ENCODE measurements at places on chromosomes 4 and X.
A peak's percentile ranks its signal among the peaks of the same experiment; 100 is the strongest.

DNA sequence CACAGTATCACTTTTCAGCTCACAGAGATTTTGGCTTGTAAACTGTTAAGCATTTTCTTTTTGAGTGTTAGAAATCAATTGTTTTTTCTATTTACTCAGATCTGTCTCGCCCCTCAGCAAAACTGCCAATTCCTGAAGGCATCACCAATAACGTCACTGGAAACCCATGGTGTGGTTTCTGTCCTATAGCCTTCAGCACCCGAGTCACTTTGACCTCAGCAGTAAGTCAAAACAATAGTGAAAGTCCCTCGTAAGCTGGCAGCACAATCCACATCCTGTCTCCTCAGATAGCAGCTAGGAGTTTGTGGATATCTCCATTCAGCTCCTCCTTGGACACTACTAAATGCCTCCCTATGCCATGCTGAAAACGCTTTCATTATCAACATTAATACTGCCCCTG, 1787.4 kb upstream of the ADGRL3 start:
- DNase-seq: no peak

- DNase-seq: no peak
These were observed 42.0 kb downstream of the TEC start for GRCh38 chr4:48227662-48228061.

DNA sequence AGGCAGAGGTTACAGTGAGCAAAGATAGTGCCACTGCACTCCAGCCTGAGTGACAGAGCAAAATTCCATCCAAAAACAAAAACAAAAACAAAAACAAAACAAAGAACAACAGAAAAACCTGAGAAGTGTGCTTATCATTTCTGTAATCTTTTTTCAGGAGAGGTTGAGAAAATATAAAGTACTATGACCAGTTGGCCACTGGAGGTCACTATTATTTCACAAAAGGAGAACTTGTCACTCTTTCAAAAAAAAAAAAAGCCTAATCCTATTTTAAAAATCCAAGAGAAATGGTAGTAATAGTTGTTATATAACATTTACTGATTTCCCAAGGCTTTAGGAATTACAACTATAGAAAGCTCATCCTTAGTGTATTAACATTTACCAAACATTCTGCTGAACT, 24.9 kb upstream of the RNF150 start:
- DNase-seq: peak; percentile 32

- no peak for DNase-seq
These were observed 154.4 kb upstream of the KLF3 start for GRCh38 chr4:38509551-38509950.

DNA sequence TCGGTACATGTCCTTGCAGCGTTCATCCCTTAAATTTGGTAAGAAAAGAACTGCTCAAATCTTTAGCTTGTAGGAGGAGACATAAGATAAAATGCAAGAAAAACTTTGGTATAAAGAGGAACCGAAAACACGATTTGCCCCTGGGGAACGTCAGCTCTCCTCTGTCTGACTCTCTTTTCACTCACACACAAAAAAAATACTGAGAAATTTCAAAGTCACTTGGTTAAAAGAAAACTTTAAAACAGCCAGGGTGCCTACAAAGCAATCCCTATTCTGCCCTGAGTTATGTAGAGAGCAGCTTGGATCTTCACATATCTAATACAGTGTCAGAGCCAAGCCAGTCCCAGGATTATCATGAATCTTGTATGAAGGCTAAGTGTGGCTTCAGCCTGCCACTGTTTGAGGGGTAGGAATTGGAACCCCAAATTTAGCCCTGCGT, 248.5 kb upstream of the CXXC4 start:
- no peak for DNase-seq

DNA sequence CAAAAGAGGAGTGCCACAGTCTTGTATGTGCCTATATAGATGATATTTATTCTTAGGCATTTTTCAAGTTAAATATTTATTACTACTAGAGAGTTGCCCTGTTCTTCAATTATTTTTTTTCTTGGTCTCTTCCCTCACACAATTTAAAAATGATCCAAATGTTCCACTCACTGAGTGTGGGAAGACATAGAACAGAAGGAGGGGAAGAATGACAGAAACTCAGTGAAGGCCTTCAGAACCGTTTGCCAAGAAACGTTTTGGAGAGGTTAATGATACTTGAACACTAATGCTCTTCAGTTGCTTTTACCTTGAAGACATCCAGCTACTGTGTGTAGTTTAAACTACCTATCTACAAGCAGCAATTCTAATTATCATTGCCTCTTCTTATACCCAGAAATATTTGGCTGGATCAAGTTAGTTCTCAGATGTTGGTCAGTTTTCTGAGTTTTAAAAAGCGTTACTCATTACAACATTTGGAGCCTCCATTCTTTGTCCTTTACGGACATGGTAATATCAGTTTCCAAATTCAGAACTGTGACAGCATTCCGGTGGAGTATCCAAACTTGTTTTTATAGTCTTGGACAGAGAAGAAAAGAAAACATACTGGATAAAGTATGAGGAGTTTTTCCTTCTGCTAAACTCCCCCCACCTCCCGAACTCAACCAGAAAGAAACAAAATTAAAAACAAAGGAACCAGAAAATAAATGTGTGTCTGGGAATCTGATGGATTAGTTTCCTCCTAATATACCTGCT, 389.7 kb downstream of the SPRY1 start:
- no peak for DNase-seq

DNA sequence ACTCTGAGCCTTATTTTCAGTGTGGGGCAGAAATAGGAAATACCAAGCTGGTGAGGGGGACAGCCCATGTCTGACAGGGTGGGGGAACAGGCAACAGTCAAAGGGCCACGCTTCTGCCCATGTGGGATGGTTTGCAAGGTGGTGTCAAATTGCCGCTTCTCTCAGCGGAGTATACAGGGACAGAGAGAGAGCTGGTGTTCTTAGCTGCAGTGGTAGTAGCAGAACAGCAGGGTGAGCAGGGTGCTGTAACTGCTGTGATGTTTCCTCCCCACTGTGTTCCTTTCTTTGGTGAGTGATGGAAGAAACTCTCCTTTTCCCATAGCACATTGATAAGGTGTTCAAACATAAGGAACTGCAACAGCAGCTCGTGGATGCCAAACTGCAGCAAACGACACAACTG, 37.9 kb downstream of the RBBP7 start:
- DNase-seq: no peak

GRCh38 chr4:41072021-41072777, 142.1 kb downstream of the APBB2 start:
- DNase-seq: no peak

- no peak for DNase-seq
These were observed 781.4 kb downstream of the PCDH18 start for GRCh38 chr4:136750897-136751296.

DNA sequence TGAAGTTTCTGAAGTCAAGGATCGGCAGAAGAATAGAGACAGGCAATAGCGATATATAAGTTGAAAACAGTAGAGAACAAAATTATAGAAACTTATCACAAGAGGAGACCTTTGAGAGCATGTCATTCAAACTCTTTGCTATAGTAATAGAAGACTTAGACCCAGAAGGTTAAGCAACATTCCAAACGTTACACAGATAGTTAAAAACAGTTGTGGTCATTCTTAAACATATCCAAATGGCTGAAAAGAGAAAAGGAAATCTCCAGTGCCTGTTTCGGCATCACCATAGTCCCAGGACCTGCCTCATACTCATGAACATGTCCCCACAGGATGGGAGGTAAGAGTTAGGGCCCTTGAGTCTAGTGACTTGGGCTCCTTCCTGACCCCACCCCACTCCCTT, 258.1 kb upstream of the NOCT start:
- no peak for DNase-seq

- DNase-seq: no peak
These were observed 389.1 kb downstream of the NKX6-1 start for GRCh38 chr4:84110040-84110439.

DNA sequence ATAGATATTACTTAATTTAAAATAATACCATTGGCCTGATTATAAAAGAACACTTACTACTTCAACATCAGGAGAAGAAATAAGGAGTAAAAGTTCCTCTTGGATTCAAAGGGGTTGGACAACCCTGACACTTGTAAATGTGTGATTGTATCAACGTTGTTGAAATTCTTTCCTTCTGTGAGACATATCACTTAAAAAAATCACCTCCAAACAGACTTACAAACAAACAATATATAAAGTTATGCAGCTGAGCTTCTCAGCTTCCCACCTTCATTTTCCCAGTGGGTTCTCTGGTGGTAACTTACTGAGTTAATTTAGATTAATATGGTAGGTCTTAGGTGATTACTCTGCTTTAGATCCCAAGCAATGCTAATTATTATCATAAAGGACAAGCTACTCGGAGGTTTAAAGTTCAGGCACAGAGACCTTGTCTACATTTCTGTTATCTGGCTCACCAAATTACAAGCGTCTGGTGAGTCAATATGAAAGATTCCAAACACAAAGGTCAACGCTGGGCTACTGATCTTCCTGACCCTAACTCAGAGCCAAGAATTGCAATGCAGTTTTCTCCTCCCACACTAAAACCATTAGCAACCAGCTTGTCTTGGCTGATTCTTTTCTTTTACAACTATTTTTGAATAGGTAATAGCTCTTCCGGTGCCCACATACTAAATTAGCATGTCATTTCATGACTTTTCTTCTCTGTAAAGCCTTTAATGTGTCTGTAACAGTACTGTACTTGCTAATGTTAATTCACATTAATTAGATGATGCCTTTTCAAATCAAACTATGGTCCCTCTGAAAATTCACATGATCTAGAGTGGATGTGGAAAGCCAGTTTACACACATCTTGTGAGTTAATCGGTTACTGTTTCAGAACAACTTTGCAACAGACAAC, 157.6 kb downstream of the RASL11B start:
- no peak for DNase-seq

- no peak for DNase-seq
These were observed 860.3 kb upstream of the NDST4 start for GRCh38 chr4:115973768-115974167.

DNA sequence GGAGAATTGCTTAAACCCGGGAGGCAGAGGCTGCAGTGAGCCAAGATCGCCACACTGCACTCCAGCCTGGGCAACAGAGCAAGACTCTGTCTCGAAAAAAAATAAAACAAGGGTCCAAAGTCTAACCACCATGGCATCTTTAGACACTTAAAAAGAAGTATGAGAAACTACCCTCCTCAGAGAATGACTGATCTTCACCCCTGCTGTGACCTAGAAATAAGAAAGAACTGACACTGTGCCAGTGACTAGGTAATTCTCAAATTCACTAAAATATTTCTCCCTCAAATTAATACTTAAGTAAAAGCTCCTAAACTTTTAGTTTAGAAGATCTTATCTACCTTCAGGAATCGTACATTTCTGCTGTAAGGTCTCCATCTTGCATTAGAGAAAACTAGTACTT, 80.3 kb downstream of the AFAP1 start:
- no peak for DNase-seq

- no peak for DNase-seq
These were observed 66.3 kb downstream of the SMC1A start for GRCh38 chrX:53356186-53356585.
